ENCODE measurements at places on chromosomes 2 and 18.

- DNase-seq, result no peak
Measured at GRCh38 chr2:229152674-229153073, 118.4 kb downstream of the PID1 start.

DNA sequence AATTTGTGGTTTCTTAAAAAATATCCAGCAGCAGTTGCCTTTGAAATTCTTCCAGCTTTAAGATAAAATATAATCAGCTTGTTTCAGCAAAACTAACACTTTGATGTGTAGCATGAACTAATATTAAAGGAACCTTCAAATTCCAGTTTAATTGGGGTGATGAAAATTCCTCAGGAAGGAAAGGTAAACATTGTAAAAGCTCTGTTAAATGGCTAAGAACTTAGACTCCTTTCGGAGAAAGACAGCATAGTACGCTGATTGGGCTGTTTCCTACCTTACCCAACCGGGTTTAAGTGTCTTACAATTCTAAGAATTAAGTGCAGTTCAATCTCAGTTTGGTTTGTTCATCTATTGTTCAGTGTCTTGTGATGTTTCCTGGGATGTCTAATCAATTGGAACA is 108.3 kb downstream of the CDH7 start:
- no peak for DNase-seq

GRCh38 chr2:150432312-150432625 is 55.2 kb downstream of the RND3 start:
- DNase-seq, result no peak

GRCh38 chr2:227416701-227417100 is 29.0 kb upstream of the SCYGR1 start:
- no peak for DNase-seq

DNA sequence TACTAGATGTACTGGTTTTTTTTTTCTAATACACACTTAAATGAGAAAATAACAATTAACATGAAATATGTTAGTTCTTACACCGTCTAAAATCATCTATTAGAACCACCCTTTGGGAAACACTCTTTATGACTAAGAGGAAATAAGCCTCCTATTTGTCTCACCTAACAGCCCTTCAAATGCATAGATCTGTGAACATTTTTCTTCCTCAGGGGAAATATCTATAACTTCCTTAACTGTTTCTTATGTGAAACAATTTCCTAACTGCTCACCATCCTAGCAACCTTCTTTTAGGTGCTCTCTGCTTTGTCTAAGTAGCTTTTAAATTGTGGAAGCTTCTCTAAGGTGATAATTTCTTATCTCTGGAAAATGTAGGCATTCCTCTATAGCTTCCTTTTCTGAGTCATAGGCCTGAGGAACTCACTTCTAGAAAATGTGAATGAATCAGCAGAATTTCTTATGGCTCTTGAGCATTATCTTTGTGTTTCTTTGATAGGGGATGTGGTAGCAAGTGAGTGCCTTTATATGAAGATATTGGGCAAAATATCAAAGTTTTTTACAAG is 56.1 kb downstream of the CNTNAP5 start:
- DNase-seq, result no peak

DNA sequence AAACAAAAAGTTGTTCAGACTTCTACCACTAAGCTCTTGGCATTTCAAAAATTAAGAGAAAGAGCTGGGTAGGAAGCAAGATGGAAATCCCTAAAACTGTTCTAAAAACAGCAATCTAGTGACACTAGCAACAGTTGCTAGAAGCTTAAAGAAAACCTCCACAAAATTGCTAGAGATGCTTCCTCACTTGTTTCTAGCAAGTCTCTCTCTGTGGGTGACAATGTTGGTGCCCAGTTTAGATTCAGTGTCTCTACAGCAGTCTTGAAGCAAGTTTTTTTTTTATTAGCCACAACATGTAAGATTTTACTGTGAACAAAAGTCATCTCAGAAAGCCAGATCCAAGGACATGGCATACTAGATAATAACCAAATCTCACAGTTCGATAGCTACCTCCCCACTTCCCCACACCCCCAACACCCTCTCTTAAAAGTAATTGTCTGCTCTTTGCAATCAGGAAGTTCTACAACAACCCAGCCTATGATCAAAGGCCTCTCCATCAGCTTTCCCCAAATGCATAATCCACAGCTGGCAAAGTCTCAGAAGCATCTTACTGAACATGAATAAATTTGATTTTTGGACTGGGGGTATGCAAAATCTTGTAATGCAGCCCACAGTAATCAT is 70.0 kb downstream of the ANKRD44 start:
- no peak for DNase-seq

DNA sequence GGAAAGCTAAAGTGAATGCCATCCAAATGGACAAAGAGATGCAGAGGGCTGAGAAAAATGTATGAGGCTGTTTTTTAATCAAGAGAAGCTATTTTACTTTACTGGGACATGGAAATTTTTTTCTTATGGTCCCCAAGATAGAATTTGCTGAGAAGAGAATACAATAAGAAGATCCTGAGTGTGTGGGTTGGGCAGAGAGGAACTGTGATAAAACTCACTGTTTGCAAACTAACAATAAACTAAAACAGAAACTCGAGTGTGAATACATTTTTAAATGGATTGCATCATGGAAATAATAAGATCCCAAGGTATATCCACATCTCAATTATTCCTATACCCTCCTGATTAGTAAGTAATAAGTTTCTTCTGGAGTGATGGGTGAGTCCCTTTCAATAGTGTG is 4.4 kb downstream of the NEB start:
- DNase-seq, result no peak

DNA sequence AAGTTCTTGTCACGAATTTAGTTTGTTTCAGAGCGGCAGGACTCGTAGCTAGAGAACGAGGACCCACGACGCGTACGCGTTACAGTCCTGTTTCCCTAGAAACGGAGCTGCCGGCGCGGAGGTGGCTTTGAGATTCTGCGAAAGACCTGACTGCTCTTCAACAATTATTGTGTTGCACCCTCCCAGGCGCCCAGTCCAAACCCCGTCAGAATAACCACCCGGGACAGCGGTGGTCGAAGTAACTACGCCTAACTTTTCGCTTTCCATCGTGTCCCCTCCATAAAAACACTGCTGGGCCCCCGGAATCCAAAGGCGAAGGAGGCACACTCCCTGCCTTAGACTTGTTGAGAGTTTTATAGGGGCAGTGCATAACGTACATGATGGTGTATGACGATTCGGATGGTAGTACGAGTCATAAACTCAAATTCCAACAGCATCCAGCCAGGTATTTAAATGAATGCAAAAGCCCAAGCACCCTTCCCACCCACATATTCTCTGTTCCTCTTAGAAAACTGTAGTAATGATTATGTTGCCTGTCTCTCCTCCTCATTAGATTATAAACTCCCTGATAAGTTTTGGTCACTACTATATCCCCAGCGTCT is 651 bp upstream of the STAM2 start:
- DNase-seq, result no peak

- DNase-seq, result no peak
Measured at GRCh38 chr18:67218556-67218955, 298.0 kb downstream of the DSEL start.

- DNase-seq, result no peak
Measured at GRCh38 chr2:232389327-232389726, 10.8 kb downstream of the ALPP start.

DNA sequence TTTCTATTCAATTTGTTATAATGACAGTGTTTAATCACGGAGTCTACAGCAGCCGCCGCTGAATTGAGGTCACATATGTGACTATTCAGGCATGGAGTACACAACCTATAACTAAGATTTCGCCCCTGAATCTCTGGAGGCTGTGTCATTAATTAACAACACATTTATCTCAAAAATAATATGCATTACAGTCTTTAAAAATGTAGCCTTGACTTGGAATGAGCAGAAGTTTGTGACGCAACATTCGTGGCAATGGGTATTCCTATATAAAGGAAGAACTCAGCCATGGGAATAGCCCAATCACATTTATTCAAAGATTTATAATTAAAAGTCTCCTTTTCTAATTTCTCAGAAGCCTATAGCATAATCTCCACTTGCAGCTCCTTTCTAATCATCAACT is 60.6 kb upstream of the LYPD1 start:
- no peak for DNase-seq

DNA sequence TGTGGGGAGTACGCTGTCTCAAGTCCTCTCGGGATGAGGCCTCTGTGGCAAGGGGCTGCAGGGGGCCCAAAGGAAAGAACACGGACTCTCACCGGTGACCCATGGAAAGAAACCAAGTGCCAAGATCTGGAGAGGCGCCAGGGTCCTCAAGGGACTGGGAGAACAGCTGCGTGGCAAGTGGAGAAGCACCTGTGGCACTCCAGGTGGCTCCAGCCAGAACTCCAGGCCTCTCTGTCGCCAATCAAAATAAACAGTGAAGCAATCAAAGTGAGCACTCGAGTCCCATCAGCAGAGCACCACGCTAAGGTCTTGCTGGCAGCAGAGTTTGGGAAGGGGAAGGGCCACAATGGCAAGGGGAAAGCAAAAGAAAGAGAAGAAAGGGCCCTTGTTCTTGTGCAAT is 54.7 kb downstream of the BCL2 start:
- peak; percentile 89 for DNase-seq

GRCh38 chr2:212979046-212979612 is 172.3 kb downstream of the IKZF2 start:
- DNase-seq, result no peak

DNA sequence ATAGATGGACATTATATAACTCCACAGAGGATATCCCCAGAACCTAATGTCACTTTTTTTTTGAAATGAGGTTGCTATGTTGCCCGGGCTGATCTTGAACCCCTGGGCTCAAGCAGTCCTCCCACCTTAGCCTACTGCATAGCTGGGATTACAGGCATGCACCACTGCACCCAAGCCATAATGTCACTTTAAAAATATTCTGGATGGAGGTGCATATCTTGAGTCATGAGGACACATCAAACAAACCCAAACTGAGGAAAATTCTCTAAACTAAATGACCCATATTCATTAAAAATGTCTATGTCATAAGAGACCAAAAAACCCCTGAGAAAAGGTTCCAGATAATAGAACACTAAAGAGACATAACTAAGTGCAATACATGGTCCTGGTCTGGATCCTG is 36.3 kb downstream of the OSGEPL1 start:
- no peak for DNase-seq

DNA sequence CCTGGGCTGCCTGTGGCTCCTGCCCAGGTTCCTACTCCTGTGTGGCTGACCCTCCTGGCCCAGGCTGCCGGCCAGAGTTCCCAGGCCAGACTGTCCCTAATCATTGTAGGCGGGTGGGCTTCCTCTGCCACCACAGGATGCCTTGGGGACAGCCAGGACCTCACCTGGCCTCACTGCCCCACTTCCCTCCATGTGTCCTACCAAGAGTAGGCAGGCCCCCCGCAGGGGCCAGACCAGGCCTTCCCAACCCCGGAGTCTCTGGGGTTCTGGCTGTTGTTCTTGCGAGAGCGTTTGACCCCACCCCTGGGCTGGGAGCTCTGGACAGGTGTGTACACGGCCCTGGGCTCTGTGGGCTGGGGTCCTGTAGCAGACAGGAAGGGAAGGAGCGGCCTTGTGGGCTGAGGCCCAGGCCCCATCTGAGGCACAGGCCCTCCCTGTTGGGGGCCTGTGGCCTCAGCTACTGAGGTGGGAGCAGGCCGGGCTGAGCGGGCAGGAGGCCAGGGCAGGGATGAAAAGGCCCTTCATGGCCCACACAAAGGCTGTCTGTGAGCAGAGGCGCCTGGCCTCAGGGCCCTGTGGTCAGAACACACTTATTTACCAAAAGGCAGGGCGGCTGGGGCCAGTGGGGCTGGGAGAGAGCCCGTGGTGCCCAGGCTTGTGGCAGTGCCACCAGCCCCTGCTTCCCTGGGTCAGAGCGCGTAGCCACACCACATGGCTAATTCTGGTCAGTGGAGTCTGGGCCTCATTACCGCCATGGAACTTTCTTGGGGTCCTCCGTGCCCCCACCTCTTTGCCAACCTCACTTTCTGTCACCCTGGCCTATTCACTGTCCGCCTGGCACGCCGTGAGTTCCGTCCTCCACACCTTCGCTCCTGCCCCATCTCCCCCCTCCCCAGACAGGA is 2.0 kb downstream of the SNORC start:
- no peak for DNase-seq

- no peak for DNase-seq
Measured at GRCh38 chr18:69480460-69480859, 79.8 kb downstream of the DOK6 start.

DNA sequence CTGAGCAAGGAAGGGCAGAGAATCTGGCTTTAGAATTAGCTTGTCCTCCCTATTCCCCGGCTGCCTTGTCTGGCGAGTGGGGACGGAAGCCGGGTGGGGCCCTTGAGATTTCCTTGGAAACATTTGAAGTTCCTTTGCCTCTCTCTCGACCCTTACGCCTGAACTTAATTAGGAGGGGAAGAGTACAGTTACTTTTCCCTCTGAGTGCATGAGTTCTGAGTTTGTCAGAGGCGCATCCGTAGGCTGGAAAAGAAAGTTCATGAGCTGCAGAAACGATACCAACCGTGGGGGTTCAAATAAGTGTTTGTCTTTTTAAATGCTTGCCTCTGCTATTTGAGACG is 468 bp downstream of the PIKFYVE start:
- no peak for DNase-seq

DNA sequence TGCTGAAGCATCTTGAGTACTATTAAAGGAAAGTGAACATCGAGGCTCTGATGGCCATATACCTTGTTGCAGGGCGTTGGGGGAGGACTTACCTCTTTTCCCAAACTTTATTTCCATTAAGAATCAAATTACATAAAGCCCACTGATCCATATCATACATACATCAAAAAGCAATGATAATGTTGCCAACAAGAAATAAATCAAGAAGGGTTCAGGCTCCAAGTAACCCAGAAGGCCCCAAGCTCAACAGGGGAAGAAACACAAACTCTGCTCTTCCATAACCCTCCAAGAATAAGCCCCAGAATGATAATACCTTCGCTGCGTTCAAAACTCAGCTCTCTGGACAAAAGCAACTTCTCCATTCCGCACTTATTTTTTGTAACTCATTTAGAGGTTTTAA is 32.3 kb downstream of the C1D start:
- no peak for DNase-seq

GRCh38 chr2:241844066-241844728 is 14.5 kb downstream of the PDCD1 start:
- DNase-seq, result no peak

GRCh38 chr2:65129286-65129825 is 550 bp downstream of the RAB1A start:
- DNase-seq, result no peak

- no peak for DNase-seq
Measured at GRCh38 chr2:100206731-100207255, 64.4 kb upstream of the AFF3 start.

DNA sequence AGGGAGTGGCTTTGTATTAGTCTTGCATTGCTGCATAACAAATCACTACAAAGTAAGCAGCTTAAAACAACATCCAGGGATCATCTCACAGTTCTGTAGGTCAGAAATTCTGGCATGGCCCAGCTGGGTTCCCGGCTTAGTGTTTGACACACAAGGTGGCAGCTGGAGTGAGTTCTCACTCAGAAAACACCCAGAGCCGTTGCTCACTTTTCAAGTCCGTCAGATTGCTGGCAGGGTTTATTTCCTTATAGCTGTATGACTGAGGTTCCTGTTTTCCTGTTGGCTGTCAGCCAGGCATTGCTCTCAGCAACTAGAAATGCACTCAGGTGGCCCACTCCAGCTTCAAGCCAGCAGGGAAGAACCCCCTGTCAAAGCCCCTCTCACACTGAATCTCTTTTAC is 324.1 kb downstream of the CCDC178 start:
- peak; percentile 69 for DNase-seq
